Upper lobe of left lung (tissue), 6 donors: ENCODE measurements at places on chromosomes 1 and 21. TPM values are rescaled to one million over a fixed set of nuclear protein-coding genes. Genes with fewer than 3 reads are reported as not detected.

Gene MGST3
- total RNA-seq: 49.2 TPM

Gene CACNA1S
- total RNA-seq: not detected

Gene S100A8
- 246 TPM for total RNA-seq

Gene CAP1
- 113 TPM for total RNA-seq

Gene SFN
- 25.3 TPM for total RNA-seq

Gene KRTAP10-12
- not detected for total RNA-seq

Gene HUNK
- total RNA-seq: 2.1 TPM

Gene PRPF38B
- total RNA-seq: 56.4 TPM
